Activated naive CD4-positive, alpha-beta T cell treated with anti-CD3 and anti-CD28 coated beads, Interleukin-2, amount 50 U/mL, for 72 hours (primary cell): ENCODE measurements at places on chromosomes 3 and 15.

- no peak for DNase-seq
These were observed 28.4 kb upstream of the PIK3CB start for GRCh38 chr3:138862924-138863775.

- DNase-seq, result no peak
These were observed 128.8 kb downstream of the PEAK1 start for GRCh38 chr15:77291107-77291506.

DNA sequence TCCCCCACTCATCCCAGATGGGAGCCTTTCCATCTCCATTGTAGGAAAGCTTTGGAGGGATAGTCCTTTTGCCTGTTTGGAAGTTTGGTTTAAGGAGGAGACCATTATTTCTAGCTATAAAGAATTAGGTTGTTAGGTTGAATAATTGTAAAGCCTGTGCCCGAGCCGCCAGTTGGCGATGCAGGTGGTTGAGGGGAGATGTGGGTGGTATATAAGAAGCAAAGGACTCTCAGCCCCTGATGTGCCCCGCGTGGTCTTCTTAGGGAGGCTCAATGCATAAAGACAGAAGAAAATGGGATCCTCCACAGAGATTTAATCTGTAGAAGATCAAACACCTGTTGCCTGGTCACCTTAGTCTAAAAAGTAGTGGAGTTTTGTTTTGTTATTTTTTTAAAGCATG lies 55.7 kb downstream of the CHDH start:
- no peak for DNase-seq

- no peak for DNase-seq
These were observed 358.9 kb downstream of the RBMS3 start for GRCh38 chr3:29639578-29640290.

DNA sequence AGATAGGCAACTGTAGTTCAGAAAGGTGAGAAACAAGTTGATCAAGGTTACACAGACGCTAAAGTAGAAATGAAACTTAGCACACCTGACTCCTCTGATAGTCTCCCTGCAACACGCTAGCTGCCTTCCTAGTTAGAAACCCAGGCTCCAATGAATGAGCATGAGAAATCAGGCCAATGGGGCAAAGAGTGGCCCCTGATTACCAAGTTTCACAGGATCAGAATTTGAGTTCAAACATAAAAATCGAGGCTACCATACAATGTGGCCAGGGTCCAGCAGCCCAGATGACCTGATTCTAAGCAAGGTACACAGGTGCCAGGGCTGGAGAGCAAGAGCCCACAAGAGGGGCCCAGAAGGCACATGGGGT lies 7.7 kb downstream of the PLD1 start:
- DNase-seq, result no peak

GRCh38 chr3:134362221-134362620 lies 12.0 kb downstream of the AMOTL2 start:
- no peak for DNase-seq

GRCh38 chr3:33900809-33901505 lies 102.5 kb downstream of the PDCD6IP start:
- DNase-seq, result no peak

GRCh38 chr15:58233341-58233740 lies 95.2 kb downstream of the AQP9 start:
- DNase-seq, result no peak

GRCh38 chr3:50078622-50079021 lies 10.1 kb upstream of the RBM5 start:
- DNase-seq, result no peak

DNA sequence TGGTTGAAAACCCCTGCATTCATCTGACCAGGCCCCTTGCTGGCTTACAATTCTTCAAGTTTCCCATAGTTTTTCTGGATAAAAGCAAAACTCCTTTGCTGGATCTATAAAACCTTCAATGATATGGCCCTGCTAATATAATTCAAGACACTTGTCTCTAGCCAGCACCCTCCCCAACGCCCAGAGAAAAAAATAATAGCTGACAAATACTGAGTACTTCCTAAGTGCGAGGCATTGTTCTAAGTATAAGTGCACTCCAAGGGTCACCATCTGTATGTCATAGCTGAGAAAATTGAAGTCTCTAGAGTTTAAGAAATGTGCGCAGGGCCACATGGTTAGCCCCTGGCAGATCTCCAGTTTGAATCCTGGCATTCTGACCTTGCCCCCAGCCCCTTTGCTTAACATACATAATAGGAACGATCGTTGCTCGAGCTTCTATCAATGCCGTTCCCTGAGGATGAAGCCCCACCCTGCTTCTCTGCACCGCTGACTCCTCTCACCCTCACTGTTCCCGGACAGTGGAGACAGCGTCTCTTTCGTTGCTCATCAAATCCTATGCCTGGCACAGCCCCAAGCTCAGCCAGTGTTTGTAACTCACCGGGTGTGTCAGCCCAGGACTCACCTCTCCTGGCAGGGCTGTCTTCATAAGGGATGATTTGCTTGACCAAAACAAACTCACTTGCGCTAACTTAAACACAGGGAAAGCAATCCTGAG lies 377.1 kb upstream of the PROK2 start:
- DNase-seq, result no peak

DNA sequence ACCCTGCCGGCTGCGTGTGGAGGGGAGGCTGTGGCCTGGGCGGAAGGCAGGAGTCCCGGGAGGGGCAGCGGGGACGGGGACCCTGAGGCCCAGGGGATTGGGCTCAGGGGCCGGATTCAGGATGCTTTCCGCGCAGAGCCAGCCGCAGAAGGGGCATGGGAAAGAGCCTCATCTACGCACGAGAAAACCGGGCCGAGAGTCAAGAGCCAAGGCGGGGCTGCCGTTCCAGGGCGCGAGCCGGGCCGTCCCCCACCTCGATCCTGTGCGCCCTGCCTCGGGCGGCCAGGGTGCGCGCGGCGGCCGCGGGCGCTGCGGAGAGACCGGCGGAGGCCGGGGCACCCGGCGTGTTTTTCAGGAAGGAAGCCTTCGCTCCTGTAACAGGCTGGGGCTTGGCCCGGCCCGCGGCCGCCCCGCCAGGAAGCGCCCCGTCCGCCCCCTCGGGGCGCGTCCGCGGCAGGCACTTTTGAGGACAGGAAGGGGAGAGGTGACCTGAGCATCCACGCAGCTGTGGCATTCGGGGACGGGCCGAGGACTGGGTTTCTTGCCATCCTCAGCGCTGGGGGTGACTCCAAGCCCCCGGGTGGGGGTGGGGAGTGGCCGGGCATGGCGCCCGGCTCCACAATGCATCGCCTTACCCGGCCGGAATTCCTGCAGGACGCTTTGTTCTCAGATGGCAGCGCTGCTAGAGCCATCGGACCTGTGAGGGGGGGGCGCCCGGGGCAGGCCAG lies 62.3 kb upstream of the GATA2 start:
- DNase-seq, result no peak

DNA sequence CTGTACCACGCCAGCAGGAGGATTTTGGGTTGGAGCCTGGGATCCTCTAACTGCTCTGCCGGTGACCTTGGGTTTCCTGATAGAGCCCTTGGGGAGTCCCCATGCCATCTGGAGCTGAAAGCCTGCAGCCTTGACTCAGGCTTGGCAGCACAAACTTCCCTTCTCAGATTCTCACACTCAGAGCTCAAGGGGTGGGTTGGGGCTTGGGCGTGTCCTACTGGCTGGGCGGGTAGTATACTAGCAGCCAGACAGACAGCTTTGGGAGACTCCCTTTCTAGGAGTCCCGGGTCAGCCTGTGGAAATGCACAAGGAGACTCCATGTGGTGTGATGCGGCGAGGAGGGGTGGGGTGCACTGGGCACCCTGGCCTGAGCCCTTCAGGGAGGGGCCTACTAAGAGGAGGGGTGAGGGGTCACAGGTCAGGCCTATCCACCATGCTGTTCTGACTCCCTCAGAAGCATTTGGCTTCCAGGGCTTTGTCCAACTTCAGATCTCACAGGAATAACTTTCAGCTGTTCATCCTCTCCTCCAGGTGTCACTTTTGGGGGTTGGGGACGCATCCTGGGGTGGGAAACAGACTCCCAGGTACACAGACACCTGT lies 21.6 kb upstream of the PLXNA1 start:
- no peak for DNase-seq

DNA sequence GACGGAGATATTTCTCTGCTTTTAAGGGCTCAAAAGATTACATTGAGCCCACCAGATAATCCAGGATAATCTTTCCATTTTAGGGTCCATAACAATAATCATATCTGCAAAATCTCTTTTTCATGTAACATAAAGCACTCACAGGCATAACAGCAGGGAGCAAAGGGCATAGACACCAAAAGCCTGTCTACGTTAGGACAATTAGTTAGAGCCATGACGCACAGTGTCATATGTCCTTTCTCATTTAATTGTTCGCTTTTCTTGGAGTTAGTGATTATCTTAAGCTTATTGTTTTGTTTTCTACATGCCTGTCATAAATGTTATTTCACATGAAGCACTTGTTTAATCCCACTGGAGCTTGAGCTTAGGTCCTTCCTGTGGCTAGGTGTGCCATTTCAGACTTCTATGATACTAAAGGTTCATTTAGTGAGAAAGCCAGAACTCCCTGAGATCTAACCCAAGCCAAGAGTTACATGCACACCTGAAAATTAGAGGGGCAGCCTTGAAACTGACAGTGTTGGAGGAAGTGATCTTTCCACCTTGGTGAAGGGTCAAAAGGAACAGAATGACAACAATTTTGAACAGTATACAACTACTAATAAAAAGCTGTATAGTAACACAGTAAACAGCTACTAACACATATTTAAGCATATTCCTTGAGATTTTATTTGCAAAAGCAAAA lies 11.7 kb upstream of the HHATL start:
- no peak for DNase-seq

DNA sequence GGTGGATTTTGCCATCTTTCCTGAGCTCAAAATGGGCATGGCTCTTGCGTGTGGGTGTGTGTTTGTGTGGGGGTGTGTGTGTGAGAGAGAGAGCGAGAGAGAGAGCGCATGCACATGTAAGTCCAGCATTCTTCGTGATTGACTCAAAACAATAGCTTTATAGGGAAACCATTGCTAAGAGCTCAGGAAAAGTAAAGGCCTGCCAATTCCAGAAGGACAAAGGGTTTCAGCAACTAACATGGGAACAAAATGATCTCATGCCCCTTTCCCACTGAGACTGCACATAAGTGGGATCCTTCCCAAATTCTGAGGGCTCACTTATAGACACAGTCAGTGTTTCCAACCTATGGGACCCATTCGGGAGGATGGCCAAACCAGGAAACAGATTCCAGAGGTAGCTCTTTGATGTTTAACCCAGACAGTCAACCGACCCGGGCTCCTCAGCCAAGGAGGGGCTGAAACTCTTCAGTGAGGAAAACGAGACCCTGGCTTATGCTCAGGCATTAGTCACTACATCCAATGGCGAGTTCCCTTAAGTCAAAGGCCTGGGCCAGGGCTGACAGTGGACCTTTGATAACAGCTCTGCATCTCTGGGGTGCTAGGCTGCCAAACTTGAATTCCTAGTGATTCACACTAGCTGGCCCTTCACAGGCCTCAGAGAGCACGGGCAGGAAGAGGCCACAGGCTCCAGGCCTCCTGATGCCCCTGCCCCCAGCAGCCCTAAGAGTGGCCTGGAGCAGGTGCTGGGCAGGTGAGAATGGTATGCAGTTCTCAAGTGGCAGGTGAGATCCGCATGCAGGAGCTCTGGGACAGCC lies 305.0 kb upstream of the C2CD4B start:
- no peak for DNase-seq

DNA sequence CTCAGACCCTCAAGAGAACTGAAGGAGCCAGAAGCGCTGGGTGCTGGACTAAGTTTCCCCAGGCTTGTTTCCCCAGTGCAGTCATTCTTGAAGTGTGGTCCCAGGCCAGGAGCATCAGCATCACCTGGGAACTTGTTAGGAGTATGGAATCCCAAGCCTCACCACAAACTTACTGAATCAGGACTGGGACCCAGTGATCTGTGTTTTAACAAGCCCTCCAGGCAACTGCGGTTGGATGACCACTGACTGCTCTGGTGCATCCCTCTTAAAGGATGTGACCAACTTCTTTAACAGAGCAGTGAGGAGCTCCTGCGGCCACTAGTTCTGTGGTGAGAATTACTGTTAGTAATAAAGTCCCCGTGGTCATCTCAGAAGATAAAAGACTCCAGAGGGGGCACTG lies 62.4 kb upstream of the DAZL start:
- DNase-seq, result no peak

GRCh38 chr15:85804481-85805170 lies 9.9 kb upstream of the KLHL25 start:
- no peak for DNase-seq

- no peak for DNase-seq
These were observed 36.6 kb downstream of the CCK start for GRCh38 chr3:42229266-42229941.

- no peak for DNase-seq
These were observed 76.0 kb upstream of the DCBLD2 start for GRCh38 chr3:98977520-98977919.

DNA sequence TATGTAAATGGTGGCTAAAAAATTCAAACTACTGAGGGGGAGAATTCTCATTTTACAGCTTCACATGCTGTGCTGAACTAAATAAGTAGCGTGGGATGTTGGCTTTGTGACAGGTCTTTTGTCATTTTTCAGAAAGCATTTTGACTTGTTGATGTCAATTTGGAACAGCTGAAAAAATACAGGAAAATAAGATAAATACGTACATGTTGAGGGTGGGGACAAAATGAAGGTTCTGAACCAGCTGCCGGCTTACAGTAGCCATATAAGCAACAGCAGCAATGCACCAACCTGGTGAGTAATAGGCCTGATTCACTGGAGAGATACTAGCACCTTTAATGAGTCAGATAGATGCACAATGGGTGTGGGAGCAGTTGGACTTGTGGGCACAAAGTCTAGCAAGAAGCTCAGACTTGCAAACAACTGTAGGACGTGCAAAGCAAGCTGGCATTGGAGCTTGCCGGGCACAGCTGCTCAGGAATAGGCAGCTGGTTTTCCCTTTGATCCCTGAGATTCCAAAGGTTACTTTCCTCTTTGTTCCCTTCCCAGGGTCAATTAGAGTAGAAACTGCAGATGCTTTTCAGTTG lies 12.9 kb downstream of the B3GNT5 start:
- DNase-seq, result peak; percentile 64

- DNase-seq, result no peak
These were observed 39.9 kb upstream of the TNFSF10 start for GRCh38 chr3:172562871-172563865.

GRCh38 chr3:37096975-37097374 lies 77.4 kb downstream of the LRRFIP2 start:
- DNase-seq, result no peak

DNA sequence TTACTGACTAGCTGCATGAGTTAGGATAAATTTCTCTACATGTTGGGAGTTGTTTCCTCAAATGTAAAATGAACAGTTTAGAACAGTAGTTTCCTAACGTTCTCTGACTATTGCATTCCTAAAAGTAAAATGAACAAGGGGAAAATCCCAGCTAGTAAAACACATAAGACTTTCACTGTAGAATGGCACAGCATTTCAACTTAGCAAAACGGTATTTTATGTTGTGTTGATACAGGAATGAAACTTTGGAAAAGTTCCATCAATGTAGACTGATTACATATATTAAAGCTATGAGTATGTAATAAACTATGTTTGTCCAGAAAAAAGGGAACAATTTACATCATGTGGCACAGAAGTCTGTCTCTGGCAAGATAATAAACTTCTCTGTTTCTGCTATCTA lies 297.4 kb upstream of the EPHA3 start:
- DNase-seq, result no peak

GRCh38 chr3:23017801-23018200 lies 185.3 kb upstream of the UBE2E2 start:
- DNase-seq, result no peak
